Activated CD4-positive, alpha-beta T cell treated with anti-CD3 and anti-CD28 coated beads for 36 hours (primary cell): ENCODE measurements at places on chromosomes 1 and 21. TPM values are rescaled to one million over a fixed set of nuclear protein-coding genes. Genes with fewer than 3 reads are reported as not detected.

The KRTAP10-2 gene
- not detected for total RNA-seq

- peak overlapping the region; percentile 19 for H3K4me3 ChIP-seq
- no peak overlapping the region for H3K27ac ChIP-seq
- H3K4me1 ChIP-seq: peaks cover 22% of the 10 kb centered on the region
Observed at GRCh38 chr1:236063919-236064673, 794 bp downstream of the NID1 start.

The GPATCH4 gene
- total RNA-seq: 38.5 TPM

GRCh38 chr21:31997191-31997590, 124.4 kb downstream of the HUNK start:
- no peaks in the 10 kb centered on the region for H3K36me3 ChIP-seq
- H3K4me1 ChIP-seq: no peaks in the 10 kb centered on the region
- no peak overlapping the region for H3K4me3 ChIP-seq
- H3K27ac ChIP-seq: no peak overlapping the region
- peaks cover 2% of the 10 kb centered on the region for H3K27me3 ChIP-seq
